ENCODE measurements at places on chromosomes 5 and 9.

- no peak for DNase-seq
These were observed 855.2 kb downstream of the MAT2B start for GRCh38 chr5:164360589-164360988.

- DNase-seq: no peak
These were observed 499.0 kb upstream of the SGCD start for GRCh38 chr5:155827949-155828348.

GRCh38 chr5:43891112-43891511 lies 288.1 kb downstream of the NNT start:
- no peak for DNase-seq

DNA sequence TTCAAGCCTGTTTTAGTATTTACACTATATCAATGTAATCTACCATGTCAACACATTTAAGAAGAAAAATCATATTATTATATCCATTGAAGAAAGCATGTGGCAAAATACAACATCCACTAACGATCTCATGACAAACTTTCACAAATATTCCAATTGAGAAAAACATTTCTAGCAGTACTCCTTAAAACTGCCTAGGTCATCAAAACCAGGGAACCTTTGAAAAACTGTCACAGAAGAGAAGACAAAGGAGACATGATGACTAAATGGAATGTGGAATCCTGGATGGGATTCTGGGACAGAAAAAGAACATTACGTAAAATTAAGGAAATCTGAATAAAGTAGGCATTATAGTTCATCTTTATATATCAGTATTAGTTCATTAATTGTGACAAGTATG lies 1091.3 kb upstream of the CDH6 start:
- DNase-seq: no peak

DNA sequence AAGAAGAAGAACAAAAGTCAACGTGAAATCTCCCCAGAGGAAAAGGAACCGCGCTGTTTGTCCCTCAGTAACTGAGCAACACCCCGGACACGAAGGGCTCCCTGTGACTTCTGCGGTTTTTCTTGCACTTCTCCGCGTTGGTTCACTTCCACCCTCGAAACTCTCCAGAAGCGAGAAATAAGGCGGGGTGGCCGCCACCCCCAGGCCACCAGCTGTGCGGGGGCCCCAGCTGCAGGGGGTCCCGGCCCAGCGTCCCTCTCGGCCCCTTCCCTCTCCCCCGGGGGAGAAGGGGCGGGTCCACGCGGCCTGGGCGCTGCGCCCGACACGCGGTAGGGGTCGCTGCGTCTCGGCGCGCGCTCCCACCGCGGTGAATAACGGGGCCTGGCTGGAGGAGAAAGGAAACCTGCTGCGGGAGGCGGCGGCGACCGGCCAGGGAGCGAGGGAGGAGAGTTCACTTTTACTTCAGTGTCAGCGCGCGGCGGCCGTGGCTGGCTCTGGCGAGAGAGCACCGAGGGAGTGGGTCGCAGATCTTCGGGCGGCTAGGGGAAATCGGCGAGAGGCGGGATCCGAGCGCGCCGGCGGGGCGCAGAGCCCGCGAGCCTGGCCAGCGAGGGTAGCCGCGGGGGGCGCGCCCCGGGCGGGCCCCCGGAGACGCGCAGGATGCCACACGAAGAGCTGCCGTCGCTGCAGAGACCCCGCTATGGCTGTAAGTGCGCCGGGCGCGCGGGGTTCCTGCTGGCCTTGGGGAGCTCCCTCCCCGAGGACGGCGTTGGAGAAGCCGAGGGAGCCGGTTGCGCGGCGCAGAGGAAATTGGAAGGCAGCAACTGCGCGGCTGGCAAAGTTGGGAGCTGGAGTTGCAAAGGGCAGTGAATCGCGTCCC lies at the start of gene IQGAP2:
IQGAP2 (plus strand) TSS at position 400 of the 880 bp plus-strand sequence; CDS start at position 661, 261 bp downstream.
- DNase-seq: no peak

- no peak for DNase-seq
These were observed 320.1 kb downstream of the MTRR start for GRCh38 chr5:8188874-8189565.

DNA sequence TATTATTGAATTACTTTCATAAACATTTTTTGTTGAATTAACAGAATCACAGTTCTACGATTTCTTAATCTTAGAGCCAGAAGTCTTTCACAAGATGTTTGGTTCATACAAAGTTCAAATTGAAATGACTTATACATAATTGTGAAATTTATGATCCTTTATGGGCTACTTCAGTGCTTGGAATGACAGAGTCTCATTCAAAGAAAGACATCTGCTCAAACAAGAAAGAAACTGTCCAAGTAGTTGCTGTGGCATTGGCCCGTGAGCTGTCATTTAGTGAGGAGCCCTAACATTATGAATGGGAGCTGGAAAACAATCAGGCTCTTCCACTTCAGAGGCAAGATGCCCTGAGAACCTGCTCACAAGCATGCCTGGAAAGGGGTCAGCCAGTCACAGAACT lies 63.4 kb downstream of the AUH start:
- no peak for DNase-seq

DNA sequence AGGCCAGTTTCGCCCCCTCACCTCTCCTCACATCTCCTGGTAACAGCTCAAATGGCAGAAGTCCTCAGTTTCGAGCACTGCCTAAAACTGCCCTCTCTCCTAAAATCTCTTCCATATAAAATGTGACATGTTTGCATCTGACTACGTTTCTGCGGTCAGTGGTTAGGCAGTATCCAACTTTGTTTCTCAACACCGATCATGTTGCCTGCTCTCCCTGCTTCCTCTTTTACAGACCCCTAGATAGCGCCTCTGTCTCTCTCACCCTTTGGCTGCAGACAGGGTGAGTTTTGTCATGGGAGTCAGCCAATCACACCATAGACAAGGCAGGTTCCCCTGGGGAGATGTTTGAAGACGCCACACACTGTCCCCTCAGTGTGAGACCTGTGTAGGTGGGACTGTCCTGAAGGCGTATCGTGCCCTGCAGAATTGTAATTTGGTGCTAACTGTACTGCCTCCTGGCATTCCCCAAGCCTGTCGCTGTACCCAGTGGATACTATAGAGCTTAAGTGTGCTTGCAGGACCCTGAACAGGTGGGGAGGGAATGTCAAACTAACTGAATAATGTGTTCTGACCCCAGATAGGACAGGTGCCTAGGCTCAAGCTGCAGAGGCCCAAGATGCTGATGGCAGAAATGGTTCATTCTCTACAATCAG lies 1.1 kb downstream of the HEXB start:
- DNase-seq: no peak

DNA sequence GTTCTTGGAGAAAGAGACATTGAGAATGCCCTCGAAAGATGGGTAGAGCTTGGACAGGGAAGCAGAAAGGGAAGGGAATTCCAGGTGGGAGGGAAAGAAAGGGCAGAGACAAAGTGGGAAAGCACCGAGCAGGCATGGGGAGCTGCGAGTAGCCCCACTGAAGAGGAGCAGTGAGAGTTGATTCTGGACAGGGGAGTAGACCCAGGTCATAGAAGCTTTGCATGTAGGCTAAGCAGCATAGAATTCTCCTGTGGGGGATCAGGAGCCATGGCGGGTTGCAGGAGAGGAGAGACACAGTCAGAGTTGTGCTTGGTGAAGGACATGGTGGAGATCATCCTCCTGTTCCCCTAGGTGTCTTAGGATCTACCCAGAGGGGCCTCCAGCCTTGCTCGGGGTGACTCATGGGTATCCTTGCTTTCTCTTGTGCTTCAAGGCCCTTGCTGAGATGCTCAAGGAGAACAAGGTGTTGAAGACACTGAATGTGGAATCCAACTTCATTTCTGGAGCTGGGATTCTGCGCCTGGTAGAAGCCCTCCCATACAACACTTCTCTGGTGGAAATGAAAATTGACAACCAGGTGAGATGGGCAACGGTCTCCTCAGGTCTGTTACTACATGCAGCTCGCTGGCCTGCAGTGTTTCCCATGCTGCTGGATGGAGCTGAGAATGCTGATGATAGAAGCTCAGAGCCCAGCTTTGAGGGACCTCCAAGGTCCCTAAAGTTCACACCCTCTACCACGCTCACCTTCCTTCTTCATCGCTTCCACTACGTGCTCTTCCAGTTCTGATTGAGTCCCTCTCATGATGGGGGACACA lies 64.5 kb downstream of the TSTD2 start:
- no peak for DNase-seq

- DNase-seq: no peak
These were observed 14.8 kb downstream of the NCS1 start for GRCh38 chr9:130186839-130187522.

DNA sequence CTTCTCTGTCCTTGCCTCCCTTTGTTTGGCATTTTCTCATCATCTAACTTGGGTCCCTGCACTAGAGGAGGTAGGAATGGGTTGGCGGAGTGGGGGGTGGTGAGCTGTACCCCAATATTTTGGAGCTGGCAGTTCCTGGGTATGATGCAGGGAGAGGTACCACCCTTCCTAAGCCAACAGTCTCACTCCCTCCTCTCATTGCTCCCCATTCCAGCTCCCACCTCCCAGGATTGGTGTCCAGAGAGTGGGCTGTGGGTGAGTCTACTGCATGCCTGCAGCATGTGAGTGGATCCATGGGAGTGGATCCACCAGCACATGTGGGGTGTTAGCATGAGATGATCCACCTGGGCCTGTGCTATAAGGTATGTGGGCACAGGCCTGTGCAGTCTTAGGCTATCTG lies 22.2 kb upstream of the MYORG start:
- no peak for DNase-seq

Data from NCI-H1694 (cell line).